ENCODE measurements at places on chromosomes 11 and 22.

DNA sequence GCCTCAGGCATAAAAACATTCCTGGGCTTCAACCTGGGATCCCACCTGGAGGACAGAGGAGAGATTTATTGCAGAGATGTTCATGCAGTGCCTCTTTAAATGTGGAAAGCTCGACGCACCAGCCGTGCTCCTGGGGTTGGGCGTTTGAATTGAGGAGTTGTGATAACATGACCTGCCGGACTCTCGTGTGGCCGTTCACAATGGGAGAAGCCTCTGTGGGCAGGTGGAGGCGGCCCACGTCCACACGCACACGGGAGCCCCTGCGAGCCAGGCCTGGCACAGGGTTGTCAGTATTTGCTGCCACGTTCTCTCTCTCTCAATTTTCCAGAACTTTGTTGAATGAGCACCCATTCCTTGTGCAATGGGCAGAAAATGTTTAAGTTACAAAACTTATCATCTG, 58.3 kb upstream of the PPARA start:
- no peak for DNase-seq

GRCh38 chr11:79092791-79093353, 348.0 kb downstream of the TENM4 start:
- DNase-seq = no peak

DNA sequence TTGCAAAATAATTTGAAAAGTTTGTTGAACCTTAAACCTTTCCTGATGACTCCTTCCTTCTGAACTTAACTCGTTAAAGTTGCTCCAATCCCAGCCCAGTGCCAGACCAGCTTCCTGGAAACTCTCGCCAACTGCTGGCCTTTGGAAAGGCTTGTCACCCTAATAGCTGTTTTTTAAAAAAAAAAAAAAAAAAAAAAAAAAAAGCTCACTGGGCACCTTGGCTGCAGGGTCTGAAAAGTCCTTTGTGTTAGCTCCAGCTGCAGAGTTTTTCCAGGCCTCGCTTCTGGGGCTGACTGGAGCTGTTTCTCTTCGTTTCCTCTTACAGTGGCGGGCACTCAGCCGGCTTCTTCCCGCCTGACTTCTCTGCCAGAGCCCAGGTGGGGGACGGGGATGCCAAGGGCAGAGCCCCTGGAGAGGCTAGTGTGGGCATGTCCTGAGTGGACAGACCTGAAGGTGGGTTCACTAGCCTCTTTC, 25.1 kb downstream of the KCNQ1OT1 start:
- no peak for DNase-seq

GRCh38 chr22:35455529-35455928, 55.6 kb downstream of the MCM5 start:
- no peak for DNase-seq

GRCh38 chr11:129980086-129980485, 22.5 kb downstream of the PRDM10 start:
- DNase-seq = no peak

- no peak for DNase-seq
Measured at GRCh38 chr11:69891421-69892236, 72.4 kb upstream of the FGF3 start.

DNA sequence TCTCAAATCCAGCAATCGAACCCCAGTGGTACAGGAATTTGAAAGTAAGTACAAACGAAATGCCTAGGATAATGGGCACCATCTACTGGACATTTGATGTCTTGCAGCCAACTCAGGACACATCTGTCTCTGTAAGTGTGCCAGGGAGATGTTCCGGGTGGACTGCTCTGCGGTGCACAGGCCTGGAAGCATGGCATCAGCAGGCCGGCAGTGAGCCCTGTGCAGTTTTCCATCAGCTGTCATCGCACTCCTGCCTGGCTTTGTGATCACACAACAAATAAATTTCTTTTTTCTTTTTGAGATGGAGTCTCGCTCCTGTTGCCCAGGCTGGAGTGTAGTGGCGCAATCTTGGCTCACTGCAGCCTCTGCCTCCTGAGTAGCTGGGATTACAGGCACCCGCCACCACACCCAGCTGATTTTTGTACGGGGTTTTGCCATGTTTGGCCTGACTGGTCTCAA, 71.0 kb downstream of the JAM3 start:
- DNase-seq = no peak

GRCh38 chr22:39457556-39458443, 988 bp downstream of the MGAT3 start:
- no peak for DNase-seq

DNA sequence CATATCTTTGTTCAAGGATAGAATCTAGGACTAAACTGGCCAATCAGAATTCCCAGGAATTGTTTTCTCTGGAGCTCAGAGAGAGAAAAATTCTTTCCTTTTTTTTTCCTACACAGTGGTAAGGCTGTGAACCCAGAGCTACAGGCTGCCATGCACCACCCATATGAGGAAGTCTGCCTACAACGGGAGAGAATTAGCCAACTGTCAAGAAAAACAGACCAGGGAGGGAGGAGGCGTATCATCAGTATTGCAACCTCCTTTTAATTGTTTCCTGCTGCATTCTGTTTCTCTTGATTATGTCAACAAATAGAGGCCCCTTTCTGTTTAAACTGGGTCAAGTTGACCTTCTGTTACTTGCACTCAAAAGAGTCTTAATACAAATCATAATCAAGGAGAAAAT, 176.5 kb upstream of the UBASH3B start:
- DNase-seq = no peak

DNA sequence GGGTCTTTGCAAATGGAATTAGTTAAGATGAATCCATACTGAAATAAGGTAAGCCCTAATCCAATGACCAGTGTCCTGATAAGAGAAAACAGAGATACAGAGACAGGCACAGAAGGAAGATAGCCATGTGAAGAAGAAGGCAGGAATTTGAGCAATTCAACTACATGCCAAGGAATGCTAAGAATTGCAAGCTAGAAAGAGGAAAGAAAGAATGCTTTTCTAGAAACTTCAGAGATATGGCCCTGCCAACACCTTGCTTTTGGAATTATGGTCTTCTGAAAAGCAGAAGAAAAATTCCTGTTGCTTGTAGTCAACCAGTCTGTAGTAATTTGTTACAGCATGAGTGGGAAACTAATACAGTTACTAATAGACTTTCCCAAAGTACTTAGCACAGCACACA, 111.3 kb downstream of the SLC17A6 start:
- no peak for DNase-seq

DNA sequence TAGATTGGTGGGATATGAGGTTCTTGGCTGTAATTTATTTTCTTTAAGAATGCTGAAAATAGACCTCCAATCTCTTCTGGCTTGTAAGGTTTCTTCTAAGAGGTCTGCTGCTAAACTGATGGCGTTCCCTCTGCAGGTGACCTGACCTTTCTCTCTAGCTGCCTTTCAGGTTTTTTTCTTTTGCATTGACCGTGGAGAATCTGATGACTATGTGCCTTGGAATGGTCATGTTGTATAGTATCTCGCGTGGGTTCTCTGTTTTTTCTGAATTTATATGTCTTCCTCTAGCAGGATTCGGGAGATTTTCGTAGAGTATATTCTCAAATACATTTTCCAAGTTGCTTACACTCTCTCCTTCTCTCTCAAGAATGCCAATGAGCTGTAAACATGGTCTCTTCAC, 122.2 kb downstream of the DDX10 start:
- no peak for DNase-seq

DNA sequence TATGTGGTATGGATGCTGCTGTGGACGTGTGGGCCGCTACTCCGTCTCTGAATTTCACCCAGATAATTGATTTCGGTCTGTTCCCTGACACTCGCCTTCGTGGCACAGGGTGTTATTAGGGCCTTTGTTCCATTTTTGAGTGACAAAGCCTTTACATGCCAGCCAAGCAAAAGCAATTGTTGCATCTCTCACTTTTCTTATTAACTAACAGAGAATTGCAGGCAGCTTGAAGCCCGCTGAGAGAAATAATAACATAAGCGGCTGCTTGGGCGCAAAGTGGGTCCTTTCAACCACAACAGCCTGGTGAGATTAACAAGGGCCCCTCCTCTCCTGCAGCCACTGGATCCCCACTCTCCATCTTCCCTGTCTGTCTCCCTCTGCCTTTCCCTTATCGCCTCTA, 449.4 kb downstream of the NTM start:
- DNase-seq = no peak

GRCh38 chr22:20413217-20414058, 19.5 kb downstream of the ZNF74 start:
- no peak for DNase-seq

- DNase-seq = no peak
Measured at GRCh38 chr11:73381589-73381988, 5.4 kb downstream of the RELT start.

- DNase-seq = no peak
Measured at GRCh38 chr22:30968015-30968923, at the start of gene MORC2. TSS of gene MORC2 (minus strand) at chr22:30968774. CDS start at chr22:30967889, 885 bp downstream.

DNA sequence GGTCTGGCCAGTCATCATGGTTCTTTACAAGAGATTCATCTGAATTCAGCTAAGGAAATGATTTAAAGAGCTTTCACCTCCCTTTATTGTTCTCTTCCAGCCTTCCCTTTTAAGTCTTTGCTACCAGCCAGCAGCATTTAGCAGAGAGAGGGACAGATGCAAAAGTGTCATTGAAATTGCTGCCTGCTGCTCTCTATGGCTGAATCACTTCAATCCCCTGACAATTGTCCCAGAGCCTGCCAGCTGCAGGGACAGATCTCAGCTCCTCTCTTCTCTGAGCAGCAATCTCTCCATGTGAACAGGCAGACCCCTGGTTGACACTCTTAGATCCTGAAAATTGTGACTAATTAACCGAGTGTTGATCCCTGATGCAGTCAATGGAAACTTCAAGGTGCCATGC, 816.9 kb upstream of the CCDC90B start:
- DNase-seq = no peak

DNA sequence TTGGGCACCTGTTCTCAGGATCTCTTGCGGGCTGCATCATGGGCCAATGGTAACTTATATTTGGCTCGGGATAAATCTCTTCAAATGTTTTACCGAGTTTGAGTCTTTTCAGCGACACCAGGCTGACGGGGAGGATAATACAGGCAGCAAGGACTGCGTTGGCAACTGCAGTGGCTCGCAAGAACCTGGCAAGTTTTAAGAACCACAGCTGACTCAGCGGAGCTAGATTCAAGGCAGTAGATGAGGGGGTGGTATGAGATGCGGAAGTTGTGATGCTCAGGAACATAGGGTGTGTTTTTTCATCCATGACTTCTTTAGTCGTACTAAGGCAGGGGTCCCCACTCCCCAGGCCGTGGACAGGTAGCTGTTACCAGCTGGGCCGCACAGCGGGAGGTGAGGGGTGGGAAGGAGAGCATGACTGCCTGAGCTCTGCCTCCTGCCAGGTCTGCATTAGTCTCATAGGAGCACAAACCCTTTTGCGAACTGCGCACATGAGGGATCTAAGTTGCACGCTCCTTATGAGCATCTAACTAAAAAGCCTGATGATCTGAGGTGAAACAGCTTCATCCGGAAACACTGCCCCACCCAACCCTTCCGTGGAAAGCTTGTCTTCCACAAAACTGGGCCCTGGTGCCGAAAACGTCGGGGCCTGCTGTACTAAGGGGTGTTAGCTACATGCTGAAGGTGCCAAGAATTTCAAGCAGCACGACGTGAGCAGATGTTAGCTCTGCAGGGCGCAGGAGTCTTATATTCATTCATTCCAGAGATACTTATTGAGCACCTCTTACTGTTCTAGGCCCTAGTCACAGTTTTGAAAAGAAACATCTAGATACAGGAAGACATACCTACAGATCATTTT, 6.4 kb upstream of the JAM3 start:
- no peak for DNase-seq

- DNase-seq = no peak
Measured at GRCh38 chr11:8746331-8746974, 63.9 kb downstream of the RPL27A start.

GRCh38 chr11:8225589-8226036, 38.1 kb downstream of the LMO1 start:
- DNase-seq = peak; percentile 52

DNA sequence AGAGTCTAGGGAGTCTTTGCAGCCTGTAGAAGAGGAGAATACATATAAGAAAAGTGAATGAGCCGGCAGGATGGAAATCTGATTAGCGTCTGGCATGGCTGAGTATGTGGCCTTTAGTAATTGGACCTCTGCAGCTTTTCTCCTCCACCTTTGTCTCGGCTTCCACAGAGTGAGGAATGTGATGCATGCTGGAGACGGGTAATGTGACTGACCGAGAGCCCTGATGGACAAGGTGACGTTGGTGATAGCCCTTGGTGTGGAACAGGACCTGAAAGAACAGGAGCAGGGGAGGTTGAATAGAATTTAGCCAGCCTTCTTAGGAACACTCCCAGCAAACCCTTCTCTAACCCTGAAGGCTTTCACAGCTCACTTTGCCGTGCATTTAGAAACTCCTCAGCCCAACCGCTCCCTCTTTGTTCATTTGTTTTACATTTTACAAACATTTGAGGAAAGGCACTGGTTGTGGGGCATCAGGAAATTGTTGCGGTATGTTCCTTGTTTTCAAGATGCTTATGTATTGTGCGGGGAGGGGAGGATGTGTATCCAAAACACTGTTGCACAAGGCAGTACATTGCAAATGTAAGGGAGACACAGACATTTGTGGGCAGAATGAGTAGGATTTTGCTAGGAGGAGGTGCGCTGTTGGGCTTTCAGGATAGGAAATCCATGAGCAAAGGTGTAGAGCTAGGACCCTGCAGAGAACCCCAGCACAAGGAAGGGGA, 6.9 kb downstream of the GTPBP1 start:
- no peak for DNase-seq

DNA sequence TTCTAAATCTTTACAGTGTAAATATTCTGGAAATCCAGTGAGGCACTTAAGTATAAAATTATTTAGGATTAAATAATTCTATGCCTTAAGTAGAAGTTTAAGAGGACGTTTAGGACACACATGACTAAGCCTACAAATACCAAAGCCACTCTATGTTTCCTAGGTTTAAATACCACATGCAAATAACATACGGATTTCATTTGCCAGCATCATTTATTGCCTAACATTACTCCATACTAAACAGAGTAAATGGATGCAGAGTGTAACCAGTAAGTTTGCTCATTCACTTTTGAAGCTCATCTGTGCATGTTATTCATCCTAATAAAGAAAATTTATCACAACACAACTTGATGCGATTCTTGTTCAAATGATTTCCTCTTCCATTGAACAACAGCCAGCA, 4.1 kb downstream of the BDNF start:
- no peak for DNase-seq

GRCh38 chr22:50604256-50605001, 3.8 kb downstream of the MAPK8IP2 start:
- no peak for DNase-seq

- DNase-seq = no peak
Measured at GRCh38 chr22:30275625-30276024, 9.0 kb upstream of the OSM start.

DNA sequence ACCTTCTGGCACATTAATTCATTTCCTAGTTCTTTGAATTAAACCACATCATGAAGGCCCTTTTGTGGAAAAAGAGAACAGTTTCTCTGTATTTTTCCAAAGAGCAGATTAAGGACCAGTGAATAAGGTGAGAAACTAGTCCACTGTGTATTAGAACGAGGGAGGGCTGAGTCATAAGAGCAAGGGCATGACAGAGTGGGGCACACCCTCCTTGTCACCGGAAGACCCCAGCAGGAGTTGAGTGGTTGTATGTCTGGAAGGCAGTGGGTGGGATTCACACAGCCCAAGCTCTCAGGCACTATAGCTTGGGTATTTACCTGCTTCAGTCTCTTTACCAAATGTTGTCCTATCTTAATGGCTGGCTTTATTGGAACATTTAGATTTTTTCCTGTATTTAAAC, 86.8 kb downstream of the BMAL1 start:
- no peak for DNase-seq
